Liver (tissue), 10 donors: ENCODE measurements at places on chromosomes 2 and 18. TPM values are rescaled to one million over a fixed set of nuclear protein-coding genes. Genes with fewer than 3 reads are reported as not detected.

Gene SCN9A
- 9.1 TPM for total RNA-seq

Gene ZNF804A
- 0.37 TPM for total RNA-seq

Gene PLCD4
- 0.05 TPM for total RNA-seq

Gene DPP4
- total RNA-seq, result 14.4 TPM

Gene ADGRF3
- total RNA-seq, result 0.09 TPM

Gene RGPD6
- total RNA-seq, result 27.4 TPM

Gene LIMS4
- total RNA-seq, result 0.56 TPM

Gene OST4
- 94.8 TPM for total RNA-seq

Gene HOXD13
- total RNA-seq, result not detected

Gene NCKAP5
- total RNA-seq, result 2.8 TPM

Gene SYT4
- 0.19 TPM for total RNA-seq

Gene NEU2
- not detected for total RNA-seq

Gene SOCS6
- 10.4 TPM for total RNA-seq

Gene FAM117B
- 2.9 TPM for total RNA-seq

- DNase-seq, result no peak
Observed at GRCh38 chr2:55581435-55581834, 36.0 kb downstream of the PPP4R3B start.

GRCh38 chr2:234156326-234156725 lies 105.8 kb downstream of the SPP2 start:
- no peak for DNase-seq

DNA sequence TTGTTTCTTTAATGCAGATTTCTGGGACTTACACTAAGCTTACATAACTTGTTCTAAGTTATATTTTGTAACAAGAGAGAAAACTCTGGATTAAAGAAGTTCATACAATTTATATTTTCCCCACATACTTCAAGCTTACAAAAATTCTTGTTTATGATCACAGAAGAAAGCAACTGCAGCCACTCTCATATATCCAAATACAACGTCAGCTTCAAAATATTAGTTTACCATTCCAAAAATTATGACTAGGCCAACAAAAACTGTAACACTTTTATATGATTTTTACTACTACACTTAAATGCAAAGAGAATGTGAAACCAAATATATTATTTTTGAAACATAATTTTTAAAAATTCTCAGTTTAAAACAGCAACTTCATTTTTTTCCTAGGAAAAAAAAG lies 30.9 kb downstream of the LPIN2 start:
- no peak for DNase-seq

GRCh38 chr2:219059375-219059724 lies 1.4 kb downstream of the IHH start:
- no peak for DNase-seq

DNA sequence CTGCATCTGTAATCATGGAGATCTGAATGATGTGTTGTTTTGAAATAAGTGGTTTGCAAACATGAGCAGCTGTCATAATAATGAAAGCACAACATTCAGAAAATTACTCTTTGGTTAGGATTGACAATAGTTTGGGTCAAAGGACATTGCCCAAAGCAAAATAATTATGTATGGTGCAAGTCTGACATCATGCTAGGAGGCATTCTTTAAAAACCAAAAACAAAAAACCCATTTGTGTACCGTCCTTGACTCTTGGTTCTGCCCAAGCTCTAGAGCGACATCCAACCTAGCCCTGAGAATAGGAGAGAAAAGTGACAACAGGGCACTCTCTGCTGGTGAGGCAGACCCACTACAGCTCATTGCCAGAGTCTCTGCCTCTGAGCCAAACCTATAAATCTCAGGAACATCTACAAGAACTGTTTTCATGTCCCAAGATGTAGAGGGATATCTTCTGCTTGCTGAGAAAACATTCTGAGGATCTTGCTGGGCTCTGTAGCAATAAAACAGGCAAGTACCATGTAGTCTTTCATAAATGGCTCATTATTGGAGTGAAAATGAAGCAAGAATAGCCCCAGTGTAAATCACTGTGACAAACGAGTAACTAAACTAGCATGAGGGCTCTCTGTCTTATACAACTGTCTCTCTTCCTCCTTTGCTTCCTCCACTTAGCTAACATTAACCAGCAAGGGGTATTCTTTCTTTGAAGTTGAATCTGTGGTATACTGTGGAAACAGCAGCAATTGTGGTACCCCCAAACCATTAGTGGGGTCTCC lies 266.8 kb upstream of the CXCR4 start:
- DNase-seq, result no peak

DNA sequence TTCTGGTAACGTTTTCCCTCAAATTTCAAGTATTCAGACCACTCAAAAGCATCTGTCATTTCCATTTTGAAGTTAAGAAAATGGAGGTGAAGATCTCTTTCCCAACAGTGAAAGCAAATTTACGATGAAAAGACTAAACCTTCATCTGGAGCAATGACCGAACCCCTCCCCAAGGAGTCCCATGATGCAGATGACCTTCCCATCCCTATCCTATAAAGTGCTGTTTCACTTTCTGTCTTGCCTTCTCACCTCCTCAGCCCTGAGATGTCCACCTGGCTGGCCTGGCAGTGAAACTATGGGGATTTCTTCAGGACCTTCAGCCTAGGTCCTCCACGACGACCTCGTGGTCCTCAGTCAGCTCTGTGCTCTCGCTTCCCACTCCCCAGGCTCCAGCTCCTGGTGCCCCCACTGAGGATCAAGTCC lies 925 bp upstream of the NPC1 start:
- no peak for DNase-seq

- no peak for DNase-seq
Observed at GRCh38 chr2:203621981-203622515, 84.4 kb upstream of the CD28 start.

DNA sequence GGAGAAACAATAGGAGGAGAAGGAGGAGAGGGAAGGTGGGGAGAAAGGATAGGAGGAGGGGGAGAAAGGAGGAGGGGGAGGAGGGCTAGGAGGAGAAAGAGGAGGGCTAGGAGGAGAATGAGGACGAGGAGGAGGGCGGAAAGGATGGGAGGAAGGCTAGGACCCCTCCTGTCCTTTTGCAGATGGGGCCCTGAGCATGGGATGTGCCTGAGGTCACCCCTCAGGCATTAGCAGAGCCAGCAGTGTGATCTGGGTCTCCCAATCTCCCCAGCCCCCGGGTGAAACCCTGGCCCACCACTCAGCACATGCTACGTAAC lies 601 bp upstream of the ANO7 start:
- no peak for DNase-seq

DNA sequence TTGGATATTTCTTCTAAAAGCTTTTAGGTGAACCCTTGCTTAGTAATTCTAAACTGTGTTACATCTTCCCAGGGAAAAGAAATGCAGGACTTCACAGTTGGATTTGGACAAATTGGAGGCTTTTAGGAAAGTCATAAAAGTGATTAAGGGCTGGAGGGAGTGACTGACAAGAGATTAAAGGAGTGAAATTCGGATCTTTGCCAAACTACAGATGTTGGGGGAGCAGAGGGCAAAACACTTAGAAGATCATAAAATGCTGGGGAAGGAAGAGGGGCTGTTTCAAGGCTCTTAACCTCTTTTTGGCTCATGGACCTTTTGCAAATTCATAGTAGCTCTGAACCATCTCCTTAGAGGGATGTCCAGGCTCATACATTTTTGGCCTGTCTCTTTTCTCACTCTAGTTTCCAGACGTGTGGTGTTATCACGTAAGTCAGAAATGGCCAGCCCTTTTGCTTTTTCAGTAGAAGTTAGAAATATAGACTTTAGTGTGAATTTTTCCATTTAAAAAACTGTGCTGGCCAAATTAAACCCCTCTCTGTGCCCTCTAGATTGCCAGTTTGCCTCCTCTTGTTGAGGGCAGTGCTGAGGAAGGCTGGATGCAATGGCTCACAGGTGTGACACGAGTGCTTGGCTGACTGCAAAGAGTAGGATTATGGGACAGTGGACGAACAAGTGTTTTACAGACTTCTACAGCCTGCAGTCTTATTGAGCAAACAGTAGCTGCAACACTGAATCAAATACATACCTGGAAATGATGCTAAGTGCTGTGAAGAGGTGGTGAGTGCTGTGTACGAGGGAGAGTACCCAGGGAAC lies 109.9 kb downstream of the LYPD6B start:
- DNase-seq, result no peak

DNA sequence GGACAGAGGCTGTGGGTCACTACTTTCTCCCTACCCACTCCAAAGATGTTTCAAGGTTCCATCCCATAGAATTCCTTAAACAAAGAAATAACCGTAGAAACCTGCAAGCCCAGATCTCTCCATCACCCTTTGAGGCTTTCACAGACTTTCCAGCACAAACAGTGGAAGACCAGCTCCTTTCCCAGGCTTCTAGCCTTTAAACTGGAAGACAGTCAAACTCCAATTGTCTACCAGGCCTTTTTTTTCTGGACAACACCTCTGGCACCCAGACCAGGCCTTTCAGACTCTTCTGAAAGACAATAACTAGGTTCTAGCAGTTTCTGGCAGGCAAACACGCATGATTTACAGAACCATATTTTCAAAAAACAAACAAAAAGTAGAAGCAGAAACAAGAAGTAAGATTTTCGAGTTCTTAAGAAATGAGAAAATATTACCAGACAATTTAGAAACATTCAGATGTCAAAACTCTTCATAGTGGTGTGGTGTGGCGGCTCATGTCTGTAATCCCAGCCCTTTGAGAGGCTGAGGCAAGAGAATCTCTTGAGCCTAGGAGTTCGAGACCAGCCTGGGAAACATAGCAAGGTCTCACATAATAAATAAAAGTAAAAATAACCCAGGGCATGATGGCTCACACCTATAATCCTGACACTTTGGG lies 106.8 kb upstream of the MSH2 start:
- DNase-seq, result no peak

DNA sequence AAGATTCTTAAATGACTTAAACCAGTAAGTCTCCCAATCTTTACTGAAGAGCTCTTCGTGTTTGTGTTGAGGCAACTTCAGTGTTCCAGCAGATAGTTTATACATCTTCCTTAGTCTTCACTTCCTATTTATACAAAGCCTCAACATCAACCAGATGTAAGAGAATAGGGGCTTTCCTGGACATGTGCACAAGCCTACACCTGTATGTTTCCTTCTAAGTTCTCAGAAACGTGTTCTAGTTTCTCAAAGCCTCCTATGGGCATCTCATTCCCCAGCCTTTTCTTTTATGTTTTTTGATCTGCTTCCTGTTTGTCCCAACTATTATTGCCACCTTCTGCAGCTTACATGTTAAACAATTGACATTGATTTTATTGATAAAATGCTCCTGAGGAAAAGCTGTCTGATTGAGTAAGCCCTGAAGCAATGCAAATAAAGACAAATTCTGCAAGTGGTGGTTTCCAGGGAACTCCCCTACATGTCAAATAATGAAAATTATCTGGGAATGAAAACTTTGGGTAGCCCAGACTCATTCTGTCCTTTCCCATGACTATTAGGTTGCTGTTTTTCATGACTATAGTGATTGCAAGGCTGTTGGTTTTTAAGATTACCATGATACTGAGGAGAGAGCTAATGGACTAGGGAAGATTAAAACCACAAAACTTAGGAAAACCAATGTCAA lies 663.3 kb upstream of the ACVR2A start:
- no peak for DNase-seq

- DNase-seq, result no peak
Observed at GRCh38 chr2:43065871-43066270, 160.5 kb downstream of the ZFP36L2 start.

- no peak for DNase-seq
Observed at GRCh38 chr18:53984021-53984420, 240.4 kb downstream of the MBD2 start.
